ENCODE measurements at places on chromosomes 6 and 20.

DNA sequence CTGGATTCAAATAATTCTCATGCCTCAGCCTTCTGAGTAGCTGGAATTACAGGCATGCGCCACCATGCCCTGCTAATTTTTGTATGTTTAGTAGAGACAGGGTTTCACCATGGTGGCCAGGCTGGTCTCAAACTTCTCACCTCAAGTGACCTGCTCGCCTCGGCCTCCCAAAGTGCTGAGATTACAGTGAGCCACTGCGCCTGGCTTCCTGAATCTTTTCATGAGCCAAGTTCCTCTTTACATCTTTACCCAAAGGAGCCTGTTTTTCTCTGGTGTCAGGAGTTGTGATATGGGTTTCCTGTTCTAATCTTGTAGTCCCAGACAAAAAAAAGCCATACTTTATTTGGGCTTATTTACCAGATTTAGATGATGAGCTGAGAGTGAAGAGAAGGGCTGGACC lies 34.4 kb downstream of the PCNA start:
- DNase-seq: no peak

DNA sequence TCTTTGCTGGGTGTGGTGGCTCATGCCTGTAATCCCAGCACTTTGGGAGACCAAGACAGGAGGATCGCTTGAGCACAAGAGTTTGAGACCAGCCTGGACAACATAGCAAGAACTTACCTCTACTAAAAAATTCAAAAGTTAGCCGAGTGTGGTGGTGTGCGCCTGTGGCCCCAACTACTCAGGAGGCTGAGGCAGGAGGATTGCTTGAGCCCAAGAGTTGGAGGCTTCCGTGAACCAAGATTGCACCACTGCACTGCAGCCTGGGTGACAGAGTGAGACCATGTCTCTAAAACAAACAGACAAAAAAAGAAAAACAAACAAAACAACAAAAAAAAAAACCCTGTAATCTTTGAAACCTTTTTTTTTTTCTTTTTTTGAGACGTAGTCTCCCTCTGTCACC lies 67.5 kb downstream of the CAP2 start:
- DNase-seq: no peak

DNA sequence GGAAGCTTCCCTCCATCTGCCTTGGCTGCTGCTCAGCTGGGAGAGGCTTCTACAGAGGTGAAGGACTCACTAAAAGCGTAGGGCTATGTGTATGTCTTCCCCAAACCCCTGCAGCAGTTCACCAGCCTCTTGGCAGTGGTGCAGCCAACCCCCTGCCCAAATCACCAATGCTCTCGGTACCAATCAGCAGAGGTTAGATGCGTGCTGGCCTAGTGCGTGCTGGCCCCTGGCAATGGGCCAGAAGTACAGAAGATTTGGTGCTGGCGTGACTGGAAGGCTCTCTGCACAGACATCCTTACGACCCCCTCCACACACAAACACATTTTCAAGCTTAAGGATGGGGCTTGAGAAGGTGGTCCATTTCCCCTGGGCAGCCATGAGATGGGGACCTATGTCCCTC lies 79.0 kb downstream of the MRPL14 start:
- DNase-seq: no peak

- no peak for DNase-seq
Observed at GRCh38 chr6:3530515-3530914, 73.7 kb upstream of the SLC22A23 start.

DNA sequence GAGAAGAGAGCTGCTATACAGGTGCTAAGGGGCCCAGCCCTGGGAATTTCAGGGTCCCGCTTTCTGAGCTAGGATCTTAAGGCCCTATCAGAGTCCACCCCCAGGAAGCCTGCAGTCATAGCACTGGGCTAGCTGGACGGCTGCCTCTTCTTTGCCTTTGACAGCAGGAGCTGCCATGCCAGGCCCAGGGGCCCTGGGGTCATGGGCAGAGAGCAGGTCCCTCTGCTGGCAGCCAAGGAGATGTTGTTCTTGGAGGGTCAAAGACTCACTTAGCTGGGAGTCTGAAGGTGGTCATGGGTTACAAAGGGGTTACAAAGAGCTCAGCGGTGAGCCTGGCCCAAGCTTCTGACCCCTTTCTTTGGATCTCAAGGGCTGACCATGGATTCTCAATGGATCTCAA lies 52.7 kb downstream of the RPP21 start:
- DNase-seq: no peak

DNA sequence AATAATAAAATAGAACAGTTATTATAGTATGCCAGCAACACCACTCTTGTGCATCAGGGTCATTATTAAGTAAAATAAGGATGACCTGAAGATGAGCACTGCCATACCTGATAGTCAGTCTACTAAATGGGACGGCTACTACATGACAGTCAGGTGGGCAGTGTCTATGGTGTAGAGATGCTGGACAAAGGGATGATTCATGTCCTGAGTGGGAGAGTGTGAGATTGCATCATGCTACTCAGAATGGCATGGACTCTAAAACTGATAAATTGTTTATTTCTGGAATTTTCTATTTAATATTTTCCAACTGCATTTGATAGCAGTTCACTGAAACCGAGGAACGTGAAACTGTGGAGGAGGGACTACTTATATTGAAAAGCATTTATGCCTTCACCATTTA lies 38.8 kb downstream of the SNX9 start:
- no peak for DNase-seq

- no peak for DNase-seq
Observed at GRCh38 chr6:87799651-87800050, 97.6 kb upstream of the AKIRIN2 start.

- DNase-seq: no peak
Observed at GRCh38 chr6:74597266-74597665, 608.6 kb downstream of the COL12A1 start.

DNA sequence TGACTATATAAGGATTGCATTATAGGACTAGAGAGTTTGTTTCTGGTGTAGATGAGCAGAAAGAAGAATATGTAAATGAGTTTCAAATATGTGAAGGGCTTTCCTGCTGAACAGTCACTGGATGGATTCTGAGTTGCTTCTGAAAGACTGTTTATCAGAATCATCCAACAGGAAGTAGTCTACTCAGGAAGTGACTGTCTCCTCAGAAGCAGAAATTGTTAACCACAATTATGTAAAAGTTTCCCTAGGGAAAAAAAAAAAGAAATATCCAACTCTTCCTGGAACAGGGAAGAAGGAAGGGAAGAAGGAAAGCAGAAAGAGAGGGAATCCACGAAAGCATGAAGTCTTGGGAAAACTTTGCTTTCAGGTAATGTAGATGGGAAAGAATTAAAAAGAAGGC lies 138.9 kb downstream of the TENT5A start:
- DNase-seq: no peak

DNA sequence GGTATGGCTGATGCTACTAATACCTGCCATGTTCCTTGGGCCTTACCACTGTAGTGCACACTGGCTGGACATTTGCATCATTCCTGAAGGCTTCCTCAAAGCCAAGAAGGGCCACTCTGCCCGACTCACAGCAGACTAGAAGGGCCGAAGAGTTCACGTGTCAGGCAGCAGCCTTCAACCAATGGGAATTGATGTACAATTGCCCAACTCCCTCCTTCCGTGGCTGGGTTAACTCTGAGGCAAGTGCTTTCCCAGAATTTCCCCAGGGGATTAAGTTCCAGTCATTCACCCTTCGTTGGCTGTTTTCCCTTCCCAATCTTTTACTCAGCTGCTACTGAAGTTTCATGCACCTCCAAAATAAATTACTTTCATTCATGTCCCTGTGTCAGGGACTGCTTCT lies 29.8 kb downstream of the PSMB9 start:
- no peak for DNase-seq

GRCh38 chr6:67640484-67640883 lies 994.6 kb upstream of the ADGRB3 start:
- no peak for DNase-seq

DNA sequence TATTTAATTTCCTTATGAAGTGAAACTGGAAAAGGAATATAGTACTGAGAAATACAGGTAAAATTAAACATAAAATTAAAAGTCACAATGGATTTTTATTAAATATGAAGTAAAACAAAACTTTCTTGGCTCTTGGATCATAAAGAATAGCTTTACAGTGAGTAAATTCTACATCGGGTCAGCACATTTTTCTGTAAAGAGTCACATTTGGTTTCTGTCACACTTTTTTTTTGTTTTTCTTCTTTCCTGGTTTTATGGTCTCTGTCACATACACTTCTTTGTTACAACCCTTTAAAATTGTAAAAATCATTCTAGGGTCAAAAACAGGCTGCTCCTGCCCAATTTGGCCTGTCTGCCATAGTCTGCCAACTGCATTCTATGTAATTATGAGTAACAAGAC lies 254.4 kb upstream of the POU3F2 start:
- no peak for DNase-seq

DNA sequence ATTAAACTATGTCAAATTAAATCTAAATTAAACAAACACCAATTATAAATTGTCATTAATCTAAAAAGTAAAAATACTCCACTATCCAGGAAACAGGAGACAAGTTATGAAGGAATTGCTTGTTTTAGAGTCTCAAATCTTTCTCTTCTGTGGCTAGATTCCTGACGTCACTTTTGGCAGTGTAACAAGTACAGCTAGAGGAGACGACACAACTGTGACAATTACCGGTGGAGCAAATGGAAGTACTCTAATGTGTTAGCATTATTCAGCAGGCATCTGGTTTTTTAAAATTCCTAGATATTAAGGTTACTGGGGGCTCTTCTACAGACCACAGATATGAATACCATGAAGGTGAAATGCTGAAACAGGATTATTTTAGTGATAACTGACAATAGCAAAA lies 1042.7 kb downstream of the EPHA7 start:
- no peak for DNase-seq

- no peak for DNase-seq
Observed at GRCh38 chr6:56087421-56087820, 160.0 kb downstream of the COL21A1 start.

DNA sequence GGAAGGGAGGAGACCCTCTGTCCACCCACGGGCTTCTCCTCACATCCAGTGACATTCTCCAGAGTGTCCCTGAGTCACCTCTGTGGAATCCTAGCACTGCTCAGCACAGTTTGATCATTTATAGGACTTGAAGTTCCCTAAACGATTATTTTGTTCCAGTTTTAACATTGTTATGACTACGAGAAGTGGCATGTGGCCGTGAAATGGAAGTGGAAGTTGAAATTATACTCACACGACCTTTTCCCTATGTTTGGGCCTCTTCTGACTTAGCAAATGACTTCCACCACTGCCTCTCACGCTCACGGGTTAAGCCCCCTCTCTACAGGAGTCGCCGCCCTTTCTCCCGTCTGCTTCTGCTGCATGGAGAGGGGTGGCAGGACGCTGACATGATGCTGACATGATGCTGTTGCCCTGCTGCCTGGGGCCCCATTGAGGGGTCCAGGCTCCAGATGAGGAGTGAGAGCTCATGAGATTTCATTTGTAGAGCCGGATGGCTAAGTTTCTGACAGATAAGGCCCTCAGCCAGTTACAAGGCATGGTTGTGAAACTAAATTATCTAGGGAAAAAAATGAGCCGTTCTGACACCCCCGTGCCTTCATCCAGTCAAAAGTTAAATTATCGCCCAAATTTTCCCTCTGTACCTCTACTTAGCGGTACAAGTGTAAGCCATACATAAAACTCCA lies 153.6 kb upstream of the UST start:
- no peak for DNase-seq

- no peak for DNase-seq
Observed at GRCh38 chr20:59579404-59580145, 24.8 kb upstream of the PHACTR3 start.

- DNase-seq: no peak
Observed at GRCh38 chr6:61977947-61978346, 308.1 kb downstream of the KHDRBS2 start.

GRCh38 chr6:154502553-154502952 lies 7.9 kb downstream of the CNKSR3 start:
- no peak for DNase-seq

GRCh38 chr20:50169329-50169823 lies 15.9 kb upstream of the PEDS1 start:
- peak; percentile 71 for DNase-seq

DNA sequence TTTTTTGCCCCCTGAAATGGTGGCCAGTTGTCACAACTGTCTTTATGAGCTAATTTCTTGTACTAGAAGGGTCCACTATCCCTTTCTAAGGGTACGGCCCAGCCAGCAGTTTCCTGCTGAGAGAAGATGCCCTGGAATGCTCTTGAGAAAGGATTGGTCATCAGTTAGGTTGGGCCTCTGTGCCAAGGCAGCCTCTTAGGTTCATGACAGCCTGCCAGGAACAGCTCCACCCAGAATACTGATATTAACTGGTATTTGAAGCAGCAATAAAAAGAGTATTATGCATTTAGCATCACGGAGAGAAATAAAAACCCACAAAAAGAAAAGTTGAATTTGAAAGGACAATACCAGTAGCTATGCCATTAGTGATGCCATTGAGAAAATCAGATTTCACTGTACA lies 9.0 kb upstream of the HINT3 start:
- DNase-seq: no peak

- no peak for DNase-seq
Observed at GRCh38 chr6:150056916-150057315, 12.0 kb downstream of the ULBP3 start.

GRCh38 chr6:119612176-119612891 lies 262.8 kb upstream of the MAN1A1 start:
- no peak for DNase-seq

GRCh38 chr6:14849185-14849584 lies 396.7 kb upstream of the JARID2 start:
- no peak for DNase-seq

DNA sequence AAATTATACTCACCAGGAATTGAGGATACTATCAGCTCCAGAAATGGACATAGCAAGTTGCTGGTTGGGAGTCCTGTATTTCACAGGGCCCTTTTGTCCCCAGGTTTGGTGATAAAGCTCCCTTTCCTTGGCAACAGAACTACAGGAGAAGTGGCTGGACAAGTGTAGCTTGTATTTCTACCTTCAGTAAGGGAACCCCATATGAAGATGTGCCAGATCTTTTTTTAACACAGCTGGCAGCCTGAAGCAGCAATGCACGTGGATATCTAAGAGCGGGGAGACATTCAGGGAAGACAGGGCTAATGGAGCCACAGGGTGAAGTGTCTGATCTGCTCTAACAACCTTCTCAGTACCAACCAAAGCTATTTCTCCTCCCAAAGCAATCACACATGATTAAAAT lies 373.9 kb upstream of the ID4 start:
- DNase-seq: no peak

DNA sequence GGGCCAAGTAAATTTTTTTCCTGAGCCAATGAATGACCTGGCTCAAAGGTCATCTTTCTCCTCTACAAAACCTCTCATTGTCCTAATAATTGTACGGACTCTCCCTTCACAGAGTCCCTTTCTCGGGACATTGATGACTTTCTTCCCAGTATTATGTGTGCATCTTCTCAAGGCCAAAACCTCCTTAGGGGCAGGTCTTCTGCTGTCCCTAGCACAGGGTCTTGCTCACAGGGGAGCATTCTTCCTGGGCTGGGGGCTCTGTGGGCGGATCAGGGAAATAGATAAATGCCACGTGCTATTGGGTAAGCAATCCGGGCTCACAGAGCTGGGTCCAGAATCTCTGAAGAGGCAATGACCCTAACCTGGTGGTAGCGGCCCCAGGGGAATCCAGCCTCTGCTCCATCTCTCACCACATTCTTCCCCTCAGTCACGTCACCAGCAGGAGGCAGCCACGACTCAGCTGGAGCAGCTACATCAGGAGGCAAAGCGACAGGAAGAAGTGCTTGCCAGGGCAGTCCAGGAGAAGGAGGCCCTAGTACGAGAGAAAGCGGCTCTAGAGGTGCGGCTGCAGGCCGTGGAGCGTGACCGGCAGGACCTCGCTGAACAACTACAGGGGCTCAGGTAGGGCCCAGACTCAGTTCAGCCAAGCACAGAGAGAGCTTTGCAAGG lies 23.5 kb downstream of the CEP250 start:
- DNase-seq: no peak
